ENCODE measurements at places on chromosomes 11 and 22. TPM values are rescaled to one million over a fixed set of nuclear protein-coding genes. Genes with fewer than 3 reads are reported as not detected.

GRCh38 chr11:61874853-61875252 lies 16.5 kb downstream of the FADS3 start:
- H3K27ac ChIP-seq: no peak overlapping the region
- no peak for DNase-seq
- no peaks in the 10 kb centered on the region for H3K36me3 ChIP-seq
- no peaks in the 10 kb centered on the region for H3K27me3 ChIP-seq

DNA sequence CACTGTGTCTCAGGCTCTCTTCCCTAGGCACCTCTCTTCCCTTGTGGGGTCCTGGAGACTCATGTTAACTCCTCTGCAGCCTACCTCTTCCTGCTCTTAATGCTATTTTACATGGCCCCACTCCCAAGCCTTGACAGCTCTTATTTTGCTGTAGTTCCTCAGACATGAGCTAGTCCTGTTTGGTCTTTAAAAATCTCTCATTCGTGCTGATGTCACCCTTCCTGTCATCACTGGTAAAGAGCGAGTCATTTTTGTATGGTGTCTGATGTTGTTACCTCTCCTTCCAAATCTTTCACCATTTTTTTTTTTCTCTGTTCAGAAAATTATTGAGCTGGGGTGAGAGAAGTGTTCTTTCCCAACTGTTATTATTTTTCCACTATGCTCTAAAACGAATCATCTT lies 84.8 kb upstream of the ZBED5 start:
- no peaks in the 10 kb centered on the region for H3K27me3 ChIP-seq
- H3K27ac ChIP-seq: no peak overlapping the region
- H3K36me3 ChIP-seq: no peaks in the 10 kb centered on the region
- no peaks in the 10 kb centered on the region for H3K4me1 ChIP-seq
- DNase-seq: no peak

GRCh38 chr22:22713416-22713815 lies 69.0 kb downstream of the GGTLC2 start:
- no peaks in the 10 kb centered on the region for H3K27me3 ChIP-seq
- no peak overlapping the region for H3K27ac ChIP-seq
- no peak for DNase-seq
- no peaks in the 10 kb centered on the region for H3K36me3 ChIP-seq
- H3K4me1 ChIP-seq: no peaks in the 10 kb centered on the region
- H3K4me3 ChIP-seq: no peak overlapping the region

DNA sequence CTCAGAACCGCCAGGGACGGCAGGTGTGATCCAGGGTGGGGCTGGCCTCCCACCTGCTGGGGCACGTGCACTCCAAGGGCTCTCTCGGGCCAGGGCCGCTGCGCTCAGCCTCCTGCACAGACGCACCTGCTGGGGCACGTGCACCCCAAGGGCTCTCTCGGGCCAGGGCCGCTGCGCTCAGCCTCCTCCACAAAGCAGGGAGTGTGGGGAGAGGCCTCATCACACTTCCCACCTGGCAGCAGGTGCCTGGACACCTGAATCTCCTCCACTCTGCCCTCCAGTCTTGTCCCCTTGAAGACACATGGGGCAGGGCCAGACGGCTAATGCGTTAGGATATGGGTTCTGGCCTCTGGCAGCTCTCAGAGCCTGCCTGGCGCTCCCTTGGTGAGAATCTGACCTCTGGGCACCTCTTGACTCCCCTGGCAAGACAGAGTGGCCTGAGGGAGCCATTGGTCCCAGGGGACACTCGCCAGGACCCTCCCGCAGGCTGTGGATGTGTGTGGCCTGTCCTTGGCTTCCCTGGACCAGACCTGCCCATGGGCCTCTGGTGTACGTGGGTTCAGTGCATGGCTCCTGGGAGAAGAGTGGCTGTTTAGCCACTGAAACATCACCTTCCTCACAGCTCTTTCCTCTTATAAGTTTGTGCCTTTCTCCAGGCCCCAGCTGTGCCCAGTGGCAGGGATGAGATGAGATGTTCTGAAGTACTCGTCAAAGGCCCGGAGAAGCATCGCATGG lies 73.5 kb downstream of the BRD1 start:
- H3K4me1 ChIP-seq: no peaks in the 10 kb centered on the region
- H3K27me3 ChIP-seq: no peaks in the 10 kb centered on the region
- H3K36me3 ChIP-seq: no peaks in the 10 kb centered on the region
- no peak overlapping the region for H3K27ac ChIP-seq
- H3K4me3 ChIP-seq: no peak overlapping the region

DNA sequence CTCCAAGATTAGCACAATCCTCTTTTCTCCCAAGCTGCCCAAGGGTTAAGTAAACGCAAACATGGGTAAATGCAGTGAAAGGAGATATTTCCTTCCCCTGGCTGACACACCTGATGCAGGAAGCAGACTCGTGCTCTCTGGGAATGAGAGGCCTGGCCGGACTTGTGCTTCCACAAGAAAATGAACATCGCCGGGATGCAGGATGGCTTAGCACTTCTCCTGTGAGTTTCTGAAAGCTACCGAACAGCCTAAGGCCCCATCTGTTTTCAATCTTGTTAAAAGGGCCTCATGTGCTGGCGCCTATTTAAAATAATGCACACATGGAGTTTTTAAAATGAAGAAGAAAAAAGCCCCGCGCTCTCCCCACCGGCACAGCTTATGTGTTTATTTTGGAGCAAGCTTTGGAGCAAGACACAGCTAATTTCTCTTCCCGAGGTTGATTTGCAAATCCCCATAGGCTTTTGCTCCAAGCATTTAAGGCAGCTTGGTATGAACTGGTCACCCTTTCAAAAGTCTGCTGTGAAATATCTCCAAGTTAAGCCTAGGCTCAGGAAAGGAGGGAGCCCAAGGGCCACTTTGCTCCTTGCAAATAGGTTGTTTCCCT lies 100.9 kb downstream of the SYN3 start:
- peaks cover 3% of the 10 kb centered on the region for H3K4me1 ChIP-seq
- peak overlapping the region; percentile 65 for H3K27ac ChIP-seq
- H3K36me3 ChIP-seq: no peaks in the 10 kb centered on the region
- H3K27me3 ChIP-seq: no peaks in the 10 kb centered on the region
- H3K4me3 ChIP-seq: no peak overlapping the region

GRCh38 chr11:20373147-20373546 lies 9.6 kb downstream of the HTATIP2 start:
- H3K27me3 ChIP-seq: no peaks in the 10 kb centered on the region
- H3K36me3 ChIP-seq: peaks cover 48% of the 10 kb centered on the region
- no peaks in the 10 kb centered on the region for H3K4me1 ChIP-seq
- H3K4me3 ChIP-seq: no peak overlapping the region
- no peak for DNase-seq

DNA sequence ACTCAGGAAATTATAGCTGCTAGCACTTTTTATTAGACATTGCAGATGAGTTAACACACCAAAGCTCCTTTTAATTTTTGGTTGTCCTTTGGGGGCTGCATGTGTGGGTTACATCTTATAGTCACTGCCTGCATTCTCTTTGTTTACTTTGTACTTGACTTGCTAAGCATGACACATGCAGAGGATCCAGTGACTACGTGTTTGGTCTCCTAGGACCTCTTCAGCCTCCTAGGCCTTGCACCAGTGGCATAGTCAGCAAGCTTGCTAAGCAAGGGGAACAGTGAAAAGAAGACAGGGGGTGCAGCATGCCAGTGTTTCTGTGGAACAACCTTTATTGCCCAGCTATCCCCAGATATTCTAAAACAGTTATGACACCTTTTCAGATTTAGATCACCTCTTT lies 108.2 kb downstream of the PAX6 start:
- H3K4me3 ChIP-seq: no peak overlapping the region
- H3K4me1 ChIP-seq: no peaks in the 10 kb centered on the region
- no peak overlapping the region for H3K27ac ChIP-seq
- no peaks in the 10 kb centered on the region for H3K36me3 ChIP-seq
- H3K27me3 ChIP-seq: no peaks in the 10 kb centered on the region

Gene CALCA
- not detected for total RNA-seq

- H3K36me3 ChIP-seq: peaks cover 14% of the 10 kb centered on the region
- no peak overlapping the region for H3K27ac ChIP-seq
- H3K4me1 ChIP-seq: no peaks in the 10 kb centered on the region
- no peaks in the 10 kb centered on the region for H3K27me3 ChIP-seq
- no peak for DNase-seq
- H3K4me3 ChIP-seq: no peak overlapping the region
Observed at GRCh38 chr11:108835624-108836023, 170.8 kb downstream of the DDX10 start.

Gene CARS1
- total RNA-seq: 28.9 TPM

DNA sequence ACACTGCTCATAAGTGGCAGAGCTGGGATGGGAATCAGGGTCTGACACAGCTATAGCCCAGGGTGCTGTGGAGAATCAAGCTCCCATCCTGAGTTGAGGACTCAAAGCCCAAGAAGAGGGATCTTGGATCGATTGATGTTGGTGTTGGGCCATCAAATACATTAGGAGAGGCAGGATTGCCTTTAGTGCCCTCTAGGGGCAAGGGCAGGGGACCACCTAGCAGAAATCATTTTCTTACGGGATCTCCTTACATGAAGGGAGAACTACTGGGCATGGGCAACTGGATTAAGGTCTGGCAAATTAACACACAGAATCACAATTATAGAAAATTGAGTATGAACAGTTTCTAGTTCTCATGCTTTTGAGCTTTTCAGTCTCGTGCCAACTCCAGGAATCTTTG lies 24.9 kb upstream of the EMSY start:
- no peak overlapping the region for H3K4me3 ChIP-seq
- no peak for DNase-seq
- no peaks in the 10 kb centered on the region for H3K27me3 ChIP-seq
- H3K4me1 ChIP-seq: no peaks in the 10 kb centered on the region
- no peaks in the 10 kb centered on the region for H3K36me3 ChIP-seq

- H3K4me1 ChIP-seq: no peaks in the 10 kb centered on the region
- no peak overlapping the region for H3K27ac ChIP-seq
Observed at GRCh38 chr11:110654456-110654855, 57.8 kb downstream of the ARHGAP20 start.

Gene BIK
- 6.2 TPM for total RNA-seq

Data from upper lobe of left lung (tissue), 6 donors.